HCT116 (cell line): ENCODE measurements at places on chromosomes 1 and 21. TPM values are rescaled to one million over a fixed set of nuclear protein-coding genes. Genes with fewer than 3 reads are reported as not detected.

- H3K4me1 ChIP-seq: no peaks in the 10 kb centered on the region; the same call in 1 of the 2 replicates
- H3K4me3 ChIP-seq: no peak overlapping the region
These were observed 291.8 kb downstream of the HHIPL2 start for GRCh38 chr1:222256058-222256457.

DNA sequence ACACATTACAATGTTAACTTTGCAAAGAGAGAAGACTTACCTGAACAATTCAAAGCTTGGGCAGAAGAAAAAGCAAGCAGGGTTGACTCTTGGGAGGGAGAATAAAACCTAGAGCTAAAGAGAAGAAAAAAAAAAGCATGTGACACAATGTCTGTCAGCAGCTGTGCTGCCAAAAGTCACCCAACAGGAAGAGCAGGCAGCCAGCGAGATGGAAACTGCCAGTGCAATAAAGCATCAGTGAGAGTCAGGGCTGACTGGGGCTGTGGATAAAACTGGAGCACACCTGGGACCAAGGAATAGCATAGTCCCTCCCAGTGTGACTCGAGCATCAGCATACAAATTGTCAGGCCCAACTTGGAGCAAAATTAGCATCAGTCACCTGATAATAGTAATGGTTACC is 65.0 kb upstream of the SLC22A15 start:
- no peaks in the 10 kb centered on the region for H3K4me1 ChIP-seq
- no peak overlapping the region for H3K27ac ChIP-seq

DNA sequence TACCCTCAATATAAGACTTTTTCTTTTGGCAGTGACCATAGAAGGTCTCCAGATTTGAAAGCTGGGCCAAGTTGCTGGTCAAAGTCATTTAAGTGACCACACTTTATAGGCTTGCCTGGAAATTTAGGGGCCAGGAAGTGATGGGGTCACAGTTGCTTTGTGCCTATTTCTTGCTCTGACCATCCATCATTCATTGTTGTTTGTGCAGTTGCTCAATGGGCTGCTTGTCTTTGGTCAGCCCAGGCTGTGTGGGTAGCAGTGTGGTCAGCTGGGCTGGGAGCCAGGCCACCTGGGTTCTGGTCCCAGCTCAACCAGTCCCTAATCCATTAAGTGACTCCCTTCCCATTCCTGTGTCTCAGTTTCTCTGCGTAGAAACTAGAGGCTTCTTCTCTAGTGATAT is 2.1 kb upstream of the OTUD7B start:
- H3K36me3 ChIP-seq: no peaks in the 10 kb centered on the region; the same call in 1 of the 2 replicates
- no peak overlapping the region for H3K27ac ChIP-seq
- H3K27me3 ChIP-seq: no peaks in the 10 kb centered on the region
- H3K4me1 ChIP-seq: peaks cover 40% of the 10 kb centered on the region
- H3K4me3 ChIP-seq: no peak overlapping the region
- DNase-seq: no peak

- no peaks in the 10 kb centered on the region for H3K27me3 ChIP-seq
- H3K4me1 ChIP-seq: 0 out of 2 replicates have a peak, but pooled peaks cover 3% of the 10 kb centered on the region
- no peaks in the 10 kb centered on the region for H3K36me3 ChIP-seq
- H3K27ac ChIP-seq: no peak overlapping the region
- DNase-seq: no peak
These were observed 56.7 kb downstream of the CAMK2N1 start for GRCh38 chr1:20429296-20429695.

DNA sequence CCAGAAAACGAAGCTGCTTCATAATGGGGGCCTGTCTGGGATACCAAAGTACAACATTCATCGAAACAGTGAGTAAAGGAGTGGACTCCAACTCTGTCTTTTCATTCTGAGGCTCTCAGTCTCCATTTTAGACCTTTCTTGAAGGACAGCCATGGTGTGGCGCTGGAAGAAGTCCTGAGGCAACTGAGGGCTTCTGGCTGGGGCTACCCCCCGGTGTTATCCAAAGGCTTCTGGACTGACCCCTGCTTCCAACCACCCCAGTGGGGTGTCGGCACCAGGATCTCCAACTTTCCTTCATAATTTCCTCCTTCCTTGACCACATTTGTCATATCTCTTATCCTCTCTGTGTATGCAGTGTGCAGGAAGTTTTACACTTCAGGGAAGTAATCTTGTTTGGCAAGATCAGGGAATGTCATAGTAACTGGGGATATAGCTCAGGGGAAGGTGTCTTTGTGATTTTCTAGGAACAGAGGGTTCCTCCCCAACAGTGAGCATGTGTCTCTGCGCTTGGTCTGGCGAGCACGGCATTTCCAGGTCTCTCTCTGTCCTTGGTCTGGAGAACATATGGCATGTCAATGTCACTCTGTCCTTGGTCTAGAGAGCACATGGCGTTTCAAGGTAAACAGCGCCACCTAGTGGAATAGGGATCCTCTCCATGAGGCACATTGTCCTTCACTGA is 19.4 kb upstream of the BSDC1 start:
- peak; percentile 69 for DNase-seq
- H3K27me3 ChIP-seq: no peaks in the 10 kb centered on the region
- no peak overlapping the region for H3K4me3 ChIP-seq
- H3K36me3 ChIP-seq: no peaks in the 10 kb centered on the region
- H3K4me1 ChIP-seq: no peaks in the 10 kb centered on the region

GRCh38 chr1:25117233-25117823 is 115.0 kb downstream of the SYF2 start:
- no peaks in the 10 kb centered on the region for H3K36me3 ChIP-seq
- H3K27ac ChIP-seq: no peak overlapping the region
- H3K4me3 ChIP-seq: no peak overlapping the region
- peak; percentile 48 for DNase-seq

DNA sequence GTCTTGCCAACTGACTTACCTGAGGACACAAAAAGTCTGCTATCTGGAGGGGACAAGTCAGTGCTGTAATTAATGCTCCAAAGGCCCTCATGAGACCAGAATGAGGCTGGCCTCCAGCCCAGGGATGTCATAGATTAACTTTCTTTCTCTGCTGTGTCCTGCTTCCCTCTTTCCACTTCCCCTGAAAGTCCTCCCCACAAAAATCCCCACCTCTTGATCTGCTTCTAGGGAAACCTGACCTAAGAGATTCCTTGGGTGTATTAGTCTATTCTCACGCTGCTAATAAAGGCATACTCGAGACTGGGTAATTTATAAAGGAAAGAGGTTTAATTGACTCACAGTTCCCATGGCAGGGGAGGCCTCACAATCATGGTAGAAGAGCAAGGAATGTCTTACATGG is 39.2 kb downstream of the RUNX3 start:
- DNase-seq: no peak
- no peaks in the 10 kb centered on the region for H3K27me3 ChIP-seq
- no peak overlapping the region for H3K27ac ChIP-seq
- H3K4me1 ChIP-seq: no peaks in the 10 kb centered on the region
- H3K36me3 ChIP-seq: no peaks in the 10 kb centered on the region
- no peak overlapping the region for H3K4me3 ChIP-seq

- H3K27ac ChIP-seq: no peak overlapping the region
- H3K4me3 ChIP-seq: no peak overlapping the region
- no peaks in the 10 kb centered on the region for H3K36me3 ChIP-seq
- peaks cover 8% of the 10 kb centered on the region; the same call in 1 of the 2 replicates for H3K4me1 ChIP-seq
These were observed 68.3 kb downstream of the TCP10L start for GRCh38 chr21:32516756-32517649.

GRCh38 chr1:47658161-47658920 is 220.5 kb downstream of the FOXD2 start:
- DNase-seq: no peak
- no peak overlapping the region for H3K4me3 ChIP-seq
- no peaks in the 10 kb centered on the region for H3K27me3 ChIP-seq

DNA sequence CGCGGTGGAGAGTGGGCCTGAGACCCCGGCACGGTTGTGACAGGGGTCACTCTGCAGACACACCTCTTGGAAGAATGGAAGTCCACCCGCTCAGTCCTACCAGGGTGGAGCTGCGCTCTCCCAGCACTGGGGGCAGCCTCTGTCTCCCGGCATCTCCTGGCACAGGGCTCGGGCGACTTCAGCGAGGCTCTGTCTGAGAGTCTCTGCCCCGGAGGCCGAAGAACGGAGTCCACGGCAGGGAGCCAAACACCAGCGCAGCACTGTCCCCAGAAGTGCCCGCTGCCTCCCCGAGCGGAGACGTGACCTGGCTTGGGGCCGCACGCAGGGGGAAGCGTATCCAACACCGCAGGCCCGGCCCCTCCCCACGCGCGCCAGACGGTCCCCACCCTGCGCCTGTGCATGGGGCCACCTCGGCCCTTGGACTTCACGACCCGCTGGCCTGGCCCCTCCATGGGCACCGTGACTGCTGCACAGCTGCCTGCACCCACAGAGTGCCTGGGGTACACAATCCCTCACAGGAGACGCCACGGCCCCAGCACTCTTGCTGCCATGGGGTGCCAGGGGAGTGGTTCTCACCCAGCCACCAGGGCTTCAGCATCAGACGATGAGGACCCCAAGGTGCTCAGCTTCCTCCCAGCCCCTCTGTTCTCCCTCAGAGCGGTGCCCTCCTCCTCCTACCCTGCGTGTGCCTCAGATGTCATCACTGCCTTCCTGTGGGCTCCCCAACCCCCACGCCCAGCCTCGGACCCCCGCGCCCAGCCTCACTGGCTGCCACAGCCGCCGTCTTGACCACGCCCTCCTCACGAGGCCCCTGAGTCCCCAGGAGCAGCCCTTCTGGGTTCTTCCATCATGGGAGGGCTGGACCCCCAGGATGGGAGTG is 14.9 kb upstream of the RNF223 start:
- no peaks in the 10 kb centered on the region for H3K27me3 ChIP-seq
- H3K4me1 ChIP-seq: no peaks in the 10 kb centered on the region
- no peak overlapping the region for H3K27ac ChIP-seq
- H3K36me3 ChIP-seq: no peaks in the 10 kb centered on the region

DNA sequence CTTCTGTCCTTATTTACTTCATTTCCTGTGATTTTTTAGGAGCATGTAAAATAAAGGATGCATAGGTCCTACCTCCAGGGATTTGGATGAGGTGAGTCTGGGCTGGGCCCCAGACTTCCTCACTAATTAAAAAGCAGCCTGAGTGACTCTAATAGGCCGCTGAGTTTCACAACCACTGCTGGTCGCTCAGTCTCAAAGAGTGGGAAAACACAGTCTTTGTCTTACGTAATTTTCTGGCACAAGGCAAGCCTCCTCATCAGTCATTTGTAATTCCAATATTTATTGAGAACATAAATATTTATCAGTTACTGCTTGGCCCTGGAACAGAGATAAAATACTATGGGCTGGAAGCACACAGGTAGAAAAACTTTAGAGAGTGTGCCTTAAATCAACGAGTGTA is 195.4 kb upstream of the RUNX1 start:
- H3K4me3 ChIP-seq: no peak overlapping the region
- no peaks in the 10 kb centered on the region for H3K27me3 ChIP-seq
- no peak overlapping the region for H3K27ac ChIP-seq
- DNase-seq: no peak
- H3K4me1 ChIP-seq: peaks cover 1% of the 10 kb centered on the region; the same call in 1 of the 2 replicates

- no peak overlapping the region for H3K4me3 ChIP-seq
- H3K4me1 ChIP-seq: peaks cover 7% of the 10 kb centered on the region; the same call in 1 of the 2 replicates
- H3K27me3 ChIP-seq: no peaks in the 10 kb centered on the region
- no peaks in the 10 kb centered on the region; the same call in 1 of the 2 replicates for H3K36me3 ChIP-seq
- no peak for DNase-seq
These were observed 104.7 kb downstream of the JAK1 start for GRCh38 chr1:64861611-64862010.

GRCh38 chr21:37398697-37399096 is 32.1 kb downstream of the DYRK1A start:
- H3K4me3 ChIP-seq: no peak overlapping the region
- no peaks in the 10 kb centered on the region for H3K36me3 ChIP-seq
- H3K27me3 ChIP-seq: no peaks in the 10 kb centered on the region
- DNase-seq: no peak
- no peak overlapping the region for H3K27ac ChIP-seq

The ZNF593OS gene
- total RNA-seq: not detected

The LDLRAD1 gene
- total RNA-seq: 0.30 TPM

The SPRR2B gene
- total RNA-seq: not detected

The MYOG gene
- total RNA-seq: not detected
